ENCODE measurements at places on chromosomes 7 and 10.

GRCh38 chr10:42753126-42753506 is 29.5 kb upstream of the BMS1 start:
- peak; percentile 87 for DNase-seq

DNA sequence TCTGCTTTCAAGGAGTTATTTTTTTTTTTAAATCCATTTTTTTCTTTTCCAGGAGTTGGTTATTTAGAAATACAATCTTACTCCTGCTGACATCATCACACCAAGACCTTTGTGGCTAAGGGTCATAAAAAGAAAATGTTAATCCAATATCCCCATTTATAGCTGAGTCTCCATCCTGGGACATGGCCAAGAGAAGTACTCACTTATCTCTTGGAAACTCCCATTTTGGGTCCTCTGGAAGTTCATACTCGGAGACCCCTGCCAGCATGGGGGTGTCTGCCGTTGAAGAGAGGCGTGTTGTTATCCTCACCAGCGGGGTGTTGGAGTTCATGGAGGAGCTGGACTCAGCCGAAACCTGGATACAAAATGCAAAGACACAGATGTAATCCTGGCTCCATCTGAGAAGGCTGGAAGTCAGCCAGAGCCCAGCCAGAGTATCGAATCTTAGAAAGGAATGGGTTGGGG is 94.6 kb downstream of the FGFR2 start:
- DNase-seq = no peak

DNA sequence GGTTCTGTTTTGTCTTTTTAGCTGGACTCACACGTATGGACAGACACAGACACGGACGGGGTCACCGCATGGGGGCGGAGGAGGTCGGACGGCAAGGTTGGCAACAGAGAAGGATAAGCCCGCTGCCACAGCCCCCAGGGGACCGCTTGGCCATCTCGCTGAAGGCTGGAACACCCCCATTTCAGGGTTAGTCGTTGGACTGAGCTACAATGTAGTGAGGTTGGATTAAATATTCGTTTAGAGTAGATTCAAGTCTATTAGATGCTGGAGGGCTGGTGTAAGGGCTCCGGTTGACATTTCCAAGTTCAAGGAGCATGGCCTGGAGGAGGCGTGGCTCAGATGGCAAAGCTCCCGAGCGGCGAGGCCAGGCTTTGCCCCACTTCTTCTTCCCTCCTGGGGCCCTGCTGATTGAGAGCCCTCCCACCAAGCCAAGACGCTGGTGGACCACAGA is 35.2 kb downstream of the PPIF start:
- DNase-seq = no peak

DNA sequence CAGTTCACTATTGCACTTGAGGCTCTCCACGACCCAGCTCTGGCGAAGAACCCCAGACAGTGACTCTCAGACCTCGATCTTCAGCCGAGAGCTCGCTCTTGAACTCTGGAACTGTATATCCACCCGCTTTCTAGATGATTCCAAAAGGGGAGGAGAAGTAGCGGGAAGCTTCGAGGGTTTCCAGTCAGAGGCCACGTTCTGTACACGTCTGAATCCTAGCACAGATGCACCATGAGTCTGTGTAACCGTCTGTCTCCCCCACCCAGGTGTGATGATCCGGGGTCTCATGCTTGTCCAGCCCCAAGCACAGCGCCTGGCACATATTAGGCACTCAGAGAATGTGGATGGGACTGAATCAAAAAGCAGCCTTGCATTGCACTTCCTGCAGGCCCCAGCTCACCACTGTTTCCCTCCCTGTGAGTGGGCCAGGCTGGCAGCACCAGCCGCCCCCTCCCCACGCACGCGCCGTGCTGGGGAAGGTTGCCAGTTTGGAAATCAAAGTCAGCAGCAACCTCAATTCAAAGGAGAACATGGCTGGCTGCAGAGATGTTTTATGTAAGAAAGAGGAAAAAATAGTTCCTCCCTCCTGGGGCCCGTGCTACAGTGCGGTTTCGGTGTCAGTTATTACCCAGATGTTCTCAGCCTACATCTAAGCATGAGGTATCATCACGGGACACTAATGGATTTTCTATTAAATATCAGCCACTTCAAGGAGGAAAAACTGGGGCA is 5.7 kb downstream of the GRID2IP start:
- DNase-seq = no peak

GRCh38 chr7:108010377-108010776 is 7.4 kb upstream of the LAMB1 start:
- no peak for DNase-seq

- DNase-seq = no peak
Measured at GRCh38 chr10:79144351-79145173, 75.8 kb downstream of the ZMIZ1 start.

- DNase-seq = no peak
Measured at GRCh38 chr7:92763636-92764423, 72.5 kb downstream of the CDK6 start.

DNA sequence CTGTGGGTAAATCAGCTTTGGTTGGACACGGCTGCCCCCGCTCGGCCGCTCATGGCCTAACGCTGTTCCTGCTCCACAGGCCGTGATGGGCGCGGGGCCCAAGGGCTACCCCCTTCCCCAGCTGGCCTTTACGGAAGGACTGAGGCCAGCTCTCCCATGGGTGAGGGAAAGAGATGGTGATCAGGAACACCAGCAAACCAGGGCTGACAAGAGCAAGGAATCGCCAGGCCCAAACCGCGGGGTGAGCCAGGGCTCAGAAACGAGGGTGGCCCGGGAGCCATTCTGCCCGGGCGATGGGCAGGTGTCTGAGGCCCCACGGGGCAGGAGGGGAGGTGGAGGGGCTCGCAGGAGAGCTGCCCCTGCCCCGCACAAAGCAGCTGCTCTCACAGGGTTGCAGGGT is 26.6 kb downstream of the GPER1 start:
- DNase-seq = no peak

DNA sequence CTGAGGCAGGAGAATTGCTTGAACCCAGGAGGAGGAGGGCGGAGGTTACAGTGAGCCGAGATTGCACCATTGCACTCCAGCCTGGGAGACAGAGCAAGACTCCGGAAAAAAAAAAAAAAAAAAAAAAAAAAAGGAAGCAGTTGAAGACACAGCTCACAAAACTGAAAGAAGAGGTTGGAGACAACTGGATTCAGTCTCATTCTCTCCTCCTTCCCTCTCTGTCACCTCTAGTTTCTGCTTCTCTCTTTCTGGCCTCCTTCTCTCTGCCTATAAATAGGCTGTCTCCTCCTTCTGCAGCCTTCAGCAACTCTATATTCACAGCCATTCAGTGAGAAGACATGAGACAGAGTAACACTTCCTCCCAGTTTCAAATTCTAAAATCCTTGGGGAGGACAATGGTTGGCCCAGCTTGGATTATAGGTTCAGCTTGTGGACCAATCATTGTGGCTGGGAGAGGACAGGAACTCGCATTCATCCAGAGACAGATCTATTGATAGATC is 125.6 kb upstream of the HABP2 start:
- no peak for DNase-seq

DNA sequence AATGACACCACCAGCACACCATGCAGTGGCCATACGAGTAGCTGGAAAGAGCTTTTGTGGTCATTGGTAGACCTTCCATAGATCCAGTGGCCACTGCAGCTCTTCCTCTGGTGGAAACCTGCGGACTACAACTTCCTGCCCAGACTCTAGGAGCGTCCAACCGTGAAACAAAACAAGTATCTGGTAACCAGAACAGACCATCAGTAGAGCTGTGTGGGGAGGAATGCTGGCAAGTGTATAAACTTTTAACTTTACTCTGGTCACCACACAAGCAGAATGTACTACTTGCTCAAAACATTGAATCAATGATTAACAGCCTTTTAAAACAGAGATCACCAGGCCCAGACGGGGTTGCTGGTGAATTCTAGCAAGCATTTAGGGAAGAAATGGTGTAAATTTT is 154.7 kb upstream of the DGKB start:
- DNase-seq = peak; percentile 9

GRCh38 chr10:49627644-49628247 is 13.9 kb downstream of the CHAT start:
- DNase-seq = no peak

- DNase-seq = peak; percentile 82
Measured at GRCh38 chr7:130273081-130273932, 6.6 kb downstream of the CPA2 start.

GRCh38 chr7:16080131-16080530 is 341.2 kb downstream of the CRPPA start:
- no peak for DNase-seq

DNA sequence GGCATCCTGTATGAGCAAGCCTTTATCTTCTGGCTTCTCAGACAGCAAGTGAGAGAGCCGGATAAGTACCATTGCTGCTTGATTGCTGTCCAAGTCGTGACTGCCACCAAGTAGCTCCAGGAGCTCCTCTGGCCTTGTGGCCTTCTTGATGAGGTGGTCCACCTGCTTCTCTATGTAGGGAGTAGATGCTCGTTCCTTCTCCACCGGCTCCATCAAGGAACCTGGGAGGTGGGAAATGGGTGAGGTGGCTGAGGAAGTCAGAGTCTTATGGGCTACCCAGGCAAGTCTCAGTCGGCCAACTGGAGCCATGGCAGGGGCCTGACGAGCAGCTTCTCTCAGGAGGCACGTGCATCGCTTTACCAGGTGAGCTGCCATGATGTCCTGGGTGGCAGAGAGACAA is 2.6 kb downstream of the TBRG4 start:
- DNase-seq = no peak

DNA sequence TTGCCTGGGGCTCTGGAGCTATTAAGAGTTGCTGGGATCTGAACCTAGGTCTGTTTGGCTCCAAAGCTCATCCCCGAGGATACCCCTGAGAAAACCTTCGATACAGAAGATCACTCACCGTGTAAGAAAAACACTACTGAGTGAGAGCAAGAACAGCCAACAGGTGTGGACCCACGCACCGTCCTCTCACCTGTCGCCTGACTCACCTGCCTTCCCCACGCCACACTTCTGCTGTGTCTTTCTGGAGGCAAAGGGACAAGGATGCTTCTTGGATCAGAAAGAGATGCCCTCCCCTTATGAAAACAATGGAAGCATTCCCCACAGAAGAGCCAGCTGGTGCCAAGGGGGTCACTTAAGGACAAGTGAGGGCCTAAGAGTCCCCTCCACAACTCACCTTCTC is 46.7 kb downstream of the COL13A1 start:
- DNase-seq = no peak

GRCh38 chr7:150473902-150474301 is 23.5 kb downstream of the GIMAP8 start:
- no peak for DNase-seq

GRCh38 chr10:63767138-63767801 is 246.1 kb downstream of the REEP3 start:
- no peak for DNase-seq

DNA sequence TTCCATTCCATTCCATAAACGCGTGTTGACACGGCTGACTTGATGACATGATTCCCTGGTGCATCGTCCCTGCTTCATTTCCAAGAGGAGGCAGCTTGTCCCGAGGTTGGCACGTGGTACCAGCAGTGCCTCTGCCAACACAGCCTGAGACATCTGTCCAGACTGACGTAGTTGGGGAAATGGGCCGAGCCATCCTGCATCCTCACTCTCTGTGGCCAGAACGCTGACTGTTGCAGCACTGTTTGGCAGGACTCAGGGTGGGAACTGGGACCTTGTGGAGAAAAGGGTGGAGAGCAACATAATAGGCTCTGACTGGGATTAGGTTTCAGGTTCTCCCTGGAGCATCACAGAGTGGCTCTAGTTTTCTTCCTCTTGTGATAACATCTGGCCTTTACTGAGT is 118.6 kb upstream of the BTBD16 start:
- no peak for DNase-seq

DNA sequence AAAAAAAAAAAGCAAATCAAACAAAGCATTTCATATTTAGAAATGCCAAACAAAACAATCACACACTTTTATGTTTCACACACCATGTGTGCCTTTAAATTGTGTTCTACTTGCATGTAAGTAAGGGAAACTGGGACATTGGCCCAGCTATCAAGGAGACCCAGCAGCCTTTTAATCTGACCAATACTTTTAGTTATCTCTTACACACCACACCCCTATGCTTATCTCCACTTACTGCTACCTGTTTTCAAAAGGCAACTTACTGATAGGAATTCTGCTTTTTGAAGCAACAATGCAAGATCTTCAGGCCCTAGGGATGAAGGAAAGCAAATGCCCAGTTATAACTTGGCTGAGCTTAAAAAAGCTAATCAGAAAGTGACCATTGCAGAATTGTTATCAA is 1244.8 kb upstream of the SORCS1 start:
- no peak for DNase-seq

DNA sequence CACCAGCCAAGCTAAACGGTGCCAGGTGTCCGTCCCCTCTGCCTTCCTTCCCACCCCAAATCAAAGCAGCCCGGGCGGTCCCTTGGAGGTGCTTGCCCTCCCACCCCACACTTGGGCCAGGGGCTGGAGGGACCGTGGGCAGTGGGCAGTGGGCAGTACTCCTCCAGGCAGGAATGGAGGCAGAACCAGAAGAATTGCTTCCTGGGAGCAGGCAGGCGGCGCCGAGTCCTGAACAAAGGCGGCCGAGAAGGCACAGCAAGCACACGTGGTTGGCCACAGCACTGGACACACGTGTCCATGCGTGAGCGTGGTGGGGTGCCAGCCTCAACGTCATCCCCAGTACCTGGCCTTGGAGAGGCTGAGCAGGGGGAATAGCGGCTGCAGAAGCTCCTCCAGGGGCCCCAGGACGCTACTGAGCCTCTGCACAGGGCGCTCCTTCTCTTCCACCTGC is 48.4 kb upstream of the NKX6-2 start:
- DNase-seq = no peak

DNA sequence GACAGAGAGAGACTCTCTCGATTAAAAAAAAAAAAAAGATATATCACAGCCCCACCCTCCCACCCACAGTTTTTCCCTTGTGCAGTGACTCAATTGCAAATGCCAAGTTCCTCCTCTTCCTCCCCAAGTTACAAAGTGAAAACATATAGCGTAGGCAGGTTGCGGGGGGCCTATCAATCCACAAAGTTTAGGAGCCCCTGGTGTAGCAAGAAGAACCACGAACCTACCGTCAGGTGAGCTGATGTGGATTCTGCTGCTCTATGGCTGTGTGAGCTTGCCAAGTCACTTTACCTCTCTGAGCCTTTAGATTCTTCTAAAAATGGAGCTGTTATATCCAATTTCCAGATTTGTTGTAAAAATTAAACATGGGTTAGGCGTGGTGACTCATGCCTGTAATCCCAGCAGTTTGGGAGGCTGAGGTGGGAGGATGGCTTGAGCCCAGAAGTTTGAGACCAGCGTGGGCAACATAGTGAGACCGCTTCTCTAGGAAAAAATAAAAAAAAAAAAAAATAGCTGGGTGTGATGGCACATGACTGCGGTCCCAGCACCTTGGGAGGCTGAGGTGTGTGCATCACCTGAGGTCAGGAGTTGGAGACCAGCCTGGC is 8.2 kb upstream of the RHBDD2 start:
- no peak for DNase-seq

DNA sequence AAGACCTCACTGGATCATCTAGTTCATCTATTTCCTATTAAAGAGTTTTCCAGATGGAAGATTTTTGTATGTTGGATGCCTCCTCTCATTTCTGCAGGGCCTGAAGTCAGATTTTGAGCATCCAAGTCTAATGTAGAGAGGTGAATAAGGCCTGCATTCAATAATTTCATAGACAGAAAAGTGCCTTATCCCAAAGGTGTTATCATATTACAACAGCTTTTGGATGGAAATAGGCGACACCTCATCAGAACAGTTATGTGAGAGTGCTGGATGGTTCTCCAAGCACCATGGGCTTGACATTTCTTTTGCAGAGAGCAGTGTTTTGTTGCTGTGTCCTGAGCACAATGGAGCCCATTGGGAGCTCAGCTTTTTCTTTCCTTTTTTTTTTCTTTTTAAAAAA is 162.4 kb upstream of the MEOX2 start:
- DNase-seq = no peak
